ENCODE measurements at places on chromosomes 16 and 17.

DNA sequence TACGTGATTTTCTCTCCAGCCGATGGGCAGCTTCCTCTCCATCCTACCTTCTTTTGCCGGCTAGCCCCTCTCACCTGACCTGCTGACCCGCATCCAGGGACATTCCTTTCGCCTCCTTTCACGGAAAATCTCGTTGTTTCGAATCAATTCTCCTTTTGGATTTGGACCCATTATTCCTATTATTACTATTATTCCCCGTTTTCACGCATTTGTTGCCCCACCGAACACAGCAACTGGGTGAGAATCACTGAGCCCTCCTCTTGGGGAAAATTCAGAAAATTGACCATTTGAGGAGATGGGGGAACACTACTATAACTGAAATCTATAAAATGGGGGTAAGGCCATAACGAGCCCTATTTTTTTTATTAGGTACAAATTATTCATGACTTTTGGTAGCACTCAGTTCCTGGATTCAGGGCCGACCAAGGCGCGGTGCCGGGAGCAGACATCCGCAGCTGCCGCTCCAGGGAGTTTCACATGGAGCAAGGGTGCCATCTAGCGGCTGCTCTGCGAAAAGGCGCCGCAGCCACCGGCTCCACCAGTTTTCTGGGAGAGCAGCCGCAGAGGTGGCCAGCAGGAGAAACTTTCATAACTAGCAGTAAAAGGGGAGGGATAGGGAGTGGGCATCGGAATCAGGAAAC, 3.3 kb upstream of the HOXB8 start:
- peak; percentile 40 for DNase-seq

DNA sequence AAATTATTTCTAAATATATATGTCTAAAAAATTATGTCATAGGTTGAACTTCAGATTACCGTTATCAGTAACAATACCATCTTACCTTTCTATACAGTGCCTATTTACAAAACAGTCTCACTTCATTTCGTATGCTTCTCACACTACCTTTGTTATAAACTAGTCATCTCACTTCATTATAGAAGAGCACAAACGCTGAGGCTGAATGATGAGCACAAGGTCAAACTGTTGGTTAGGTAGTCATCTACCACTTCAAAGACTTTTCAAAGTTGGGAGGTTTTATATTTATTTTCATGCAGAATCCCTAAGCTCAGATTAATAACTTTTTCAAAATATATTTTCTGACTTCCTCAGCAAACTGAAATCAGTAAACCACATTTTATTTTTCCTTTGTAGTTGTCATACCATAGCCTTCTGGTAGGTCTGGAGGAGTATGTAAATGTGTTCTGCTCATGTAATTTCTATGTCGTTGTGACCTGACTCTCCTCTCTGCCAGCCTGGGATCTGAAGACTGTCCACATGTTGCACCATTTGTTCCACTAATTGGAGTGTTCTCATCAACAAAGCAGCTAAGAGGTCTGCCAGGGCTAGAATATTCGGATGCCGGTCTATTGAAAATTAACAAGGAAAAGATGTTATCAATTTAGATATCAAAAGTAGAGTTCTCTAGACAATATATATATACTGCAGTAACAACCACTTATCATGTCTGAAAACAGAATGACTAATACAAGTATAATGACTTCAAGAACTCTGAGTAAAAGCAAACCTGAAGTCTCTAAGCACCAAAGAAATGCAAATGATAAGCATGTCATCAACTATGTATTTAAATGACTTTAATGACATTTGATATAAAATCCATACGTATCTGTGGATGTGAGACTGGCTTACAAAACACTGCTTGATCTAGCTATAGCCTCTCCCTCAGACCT, 73.9 kb downstream of the CEP95 start:
- DNase-seq = no peak

GRCh38 chr17:37614823-37615222, 5.6 kb upstream of the SYNRG start:
- DNase-seq = no peak

GRCh38 chr17:12691173-12691572, 25.5 kb downstream of the MYOCD start:
- DNase-seq = no peak

DNA sequence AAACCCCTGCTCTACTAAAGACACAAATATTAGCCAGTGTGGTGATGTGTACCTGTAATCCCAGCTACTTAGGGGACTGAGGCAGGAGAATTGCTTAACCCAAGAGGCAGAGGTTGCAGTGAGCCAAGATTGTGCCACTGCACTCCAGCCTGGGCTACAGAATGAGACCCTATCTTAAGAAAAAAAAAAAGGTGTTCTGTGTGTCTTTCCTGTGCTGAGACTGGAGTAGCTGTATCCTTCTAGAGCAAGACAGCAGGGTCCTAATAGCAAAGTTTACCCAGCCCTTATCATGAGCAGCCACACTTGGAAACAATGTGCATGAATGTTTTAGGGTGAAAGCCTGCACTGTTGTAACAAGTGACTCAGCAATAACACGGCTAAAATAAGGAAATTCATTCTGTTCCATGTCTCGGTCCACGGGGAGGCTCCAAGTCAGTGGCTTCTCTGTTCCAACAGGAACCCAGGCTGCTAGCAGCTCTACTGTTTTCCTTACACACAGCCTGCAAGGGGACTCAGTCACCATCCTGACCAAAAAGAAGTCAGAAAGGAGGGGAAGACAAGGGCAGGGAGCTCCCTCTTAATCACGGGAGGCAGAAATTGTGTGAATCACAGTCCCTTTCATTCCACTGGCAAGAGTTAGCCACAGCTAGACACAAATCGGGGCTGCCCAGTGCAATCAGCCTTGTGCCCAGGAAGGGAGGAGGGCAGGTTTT, 7.1 kb upstream of the SLC5A11 start:
- DNase-seq = no peak

DNA sequence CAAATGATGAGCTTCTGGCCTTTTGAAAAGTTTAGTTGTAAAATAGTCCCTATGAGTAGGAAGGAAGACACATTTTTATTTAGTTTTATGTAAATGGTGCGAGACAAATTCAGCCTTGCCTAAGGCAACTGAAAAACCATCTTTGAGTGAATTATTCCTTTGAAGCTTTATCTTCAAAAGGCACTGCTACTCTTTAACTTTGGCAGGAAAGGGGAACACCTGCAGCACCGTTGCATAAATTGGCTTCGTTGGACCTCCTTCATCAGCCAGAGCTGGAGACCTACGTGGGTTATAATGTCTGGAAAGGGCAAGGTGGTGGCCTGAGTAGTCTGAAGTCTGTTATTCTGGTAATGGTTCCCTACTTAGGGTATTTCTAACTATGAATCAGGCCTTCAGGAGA, 373.5 kb downstream of the KCNJ2 start:
- DNase-seq = no peak

All from HFF-Myc (cell line).